ENCODE measurements at places on chromosomes 3 and 15. TPM values are rescaled to one million over a fixed set of nuclear protein-coding genes. Genes with fewer than 3 reads are reported as not detected.

- DNase-seq: peak; percentile 36
These were observed 120.3 kb downstream of the AKAP13 start for GRCh38 chr15:85500729-85501128.

DNA sequence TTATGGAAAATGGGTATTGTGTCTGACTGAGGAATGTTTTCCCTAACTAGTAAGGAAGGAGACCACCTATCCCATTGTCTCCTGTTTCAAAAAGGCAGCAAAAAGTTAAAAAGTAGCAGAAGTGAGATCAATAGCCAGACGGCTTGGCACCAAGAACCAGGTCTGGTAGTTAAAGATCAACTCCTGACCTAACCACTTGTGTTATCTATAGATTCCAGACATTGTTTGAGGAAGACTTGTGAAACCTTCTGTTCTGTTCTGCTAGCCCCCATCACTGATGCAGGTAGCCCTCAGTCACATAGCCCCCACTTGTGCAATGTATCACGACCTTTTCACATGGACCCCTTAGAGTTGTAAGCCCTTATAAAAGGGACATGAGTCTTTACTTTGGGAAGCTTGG is 46.3 kb upstream of the C2CD4B start:
- no peak for DNase-seq

GRCh38 chr15:40982855-40983254 is 29.6 kb downstream of the CHAC1 start:
- no peak for DNase-seq

DNA sequence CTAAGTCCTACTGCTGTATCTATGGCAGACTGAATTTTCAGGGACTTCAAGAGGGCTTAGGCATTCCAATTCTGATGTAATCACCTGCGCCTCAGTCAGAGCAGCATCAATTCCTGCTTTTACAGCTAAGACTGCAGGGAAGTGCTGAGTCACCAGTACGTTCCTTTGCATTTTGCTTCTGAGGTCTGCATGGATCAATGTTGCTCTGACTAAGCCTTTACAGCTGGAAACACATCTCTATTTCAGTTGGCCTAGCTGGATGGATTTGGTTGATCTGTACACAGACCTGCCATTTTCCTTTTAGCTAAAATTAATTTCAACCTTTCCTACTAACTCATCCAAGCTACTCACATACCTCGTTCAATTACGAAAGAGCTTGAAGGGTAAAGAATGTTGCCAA is 51.3 kb downstream of the ETV5 start:
- no peak for DNase-seq

DNA sequence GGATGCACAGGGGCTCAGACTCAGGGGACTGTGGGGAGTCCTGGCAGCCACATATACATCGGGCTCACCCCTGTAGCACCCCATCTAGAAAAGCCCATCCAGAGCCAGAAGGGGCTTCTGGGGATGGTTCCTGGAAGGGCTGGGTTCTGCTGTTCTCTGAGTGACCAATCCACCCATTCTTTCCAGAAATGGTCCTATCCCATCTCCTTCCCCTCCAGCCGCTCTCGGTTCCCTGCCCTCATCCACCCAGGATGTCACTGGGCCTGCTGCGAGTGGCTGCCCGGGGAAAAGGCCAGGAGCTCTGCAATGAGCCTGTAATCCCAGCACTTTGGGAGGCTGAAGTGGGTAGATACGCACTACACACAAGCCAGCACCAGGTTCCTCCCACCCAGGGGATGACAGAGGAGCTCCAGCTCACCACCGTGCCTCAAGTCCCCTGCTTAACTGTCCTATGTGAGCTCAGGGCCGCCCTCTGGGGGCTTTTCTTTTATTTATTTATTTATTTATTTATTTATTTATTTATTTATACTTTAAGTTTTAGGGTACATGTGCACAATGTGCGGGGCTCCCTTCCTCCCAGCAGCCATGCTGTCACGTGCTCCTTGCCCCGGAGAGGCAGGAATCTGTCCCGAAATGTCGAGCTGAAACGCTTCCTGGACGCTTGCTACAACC is 13.6 kb upstream of the CSK start:
- DNase-seq: no peak

- no peak for DNase-seq
These were observed 42.6 kb downstream of the CD200R1L start for GRCh38 chr3:112804021-112804420.

DNA sequence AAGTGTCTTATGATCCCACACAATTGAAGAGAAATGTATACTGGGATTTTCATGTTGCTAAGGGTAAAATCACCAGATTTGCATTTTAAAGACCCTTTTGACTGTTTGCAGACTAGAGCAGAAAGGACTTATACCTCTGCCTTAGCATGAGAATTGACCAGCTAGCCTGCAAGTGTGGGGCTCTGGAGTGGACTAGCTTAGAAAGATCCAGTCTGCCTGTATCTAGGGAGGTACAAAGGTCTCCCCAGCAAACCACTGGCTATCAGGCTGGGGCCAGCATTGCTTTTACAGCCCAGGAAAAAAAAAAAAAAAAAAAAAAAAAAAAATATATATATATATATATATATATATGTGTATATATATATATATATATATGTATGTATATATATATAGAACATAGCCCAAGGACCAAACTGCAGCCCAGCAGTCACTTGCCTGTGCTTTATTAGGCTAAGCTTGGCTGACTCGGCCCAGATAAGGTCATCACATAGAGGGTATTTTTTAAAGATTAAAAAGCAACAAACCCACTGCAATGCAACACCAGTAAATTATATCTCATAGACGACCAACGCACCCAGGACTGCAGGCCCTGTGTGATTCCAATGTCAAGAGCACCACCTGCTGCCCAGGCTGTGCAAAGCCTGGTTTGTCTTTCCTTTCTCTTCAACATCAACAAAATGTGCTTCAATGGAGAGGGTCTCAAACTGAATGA is 63.7 kb downstream of the DCLK3 start:
- peak; percentile 36 for DNase-seq

GRCh38 chr3:175198991-175199783 is 340.1 kb downstream of the NAALADL2 start:
- DNase-seq: no peak

DNA sequence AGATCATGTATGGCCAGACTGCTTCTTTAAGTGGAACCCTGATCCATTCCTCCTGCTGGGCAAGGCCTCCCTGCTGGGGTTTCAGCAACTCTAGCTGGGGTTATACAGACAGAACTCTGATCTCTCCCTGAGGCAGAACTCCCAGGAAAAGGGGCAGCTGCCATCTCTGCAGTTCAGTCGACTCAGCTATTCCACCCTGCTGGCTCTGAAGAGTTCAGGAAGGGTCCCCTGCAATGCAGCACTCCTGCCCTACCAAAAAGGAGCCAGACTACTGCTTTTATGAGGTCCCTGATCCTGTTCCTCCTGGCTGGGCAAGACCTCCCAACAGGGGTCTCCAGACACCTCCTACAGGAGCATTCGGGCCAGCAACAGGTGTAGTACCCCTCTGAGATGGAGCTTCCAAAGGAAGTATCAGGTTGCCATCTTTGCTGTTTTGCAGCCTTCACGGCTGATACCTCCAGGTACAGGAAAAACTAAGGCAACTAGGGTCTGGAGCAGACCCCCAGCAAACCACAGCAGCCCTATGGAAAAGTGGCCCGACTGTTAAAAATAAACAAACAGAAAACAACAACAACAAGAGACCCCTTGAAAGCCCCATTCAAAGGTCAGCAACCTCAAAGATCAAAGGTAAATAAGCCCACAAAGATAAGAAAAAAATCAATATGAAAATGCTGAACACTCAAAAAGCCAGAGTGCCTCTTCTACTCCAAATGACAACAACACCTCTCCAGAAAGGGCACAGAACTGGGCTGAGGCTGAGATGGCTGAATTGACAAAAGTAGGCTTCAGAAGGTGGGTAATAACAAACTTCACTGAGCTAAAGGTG is 14.2 kb upstream of the CP start:
- no peak for DNase-seq

DNA sequence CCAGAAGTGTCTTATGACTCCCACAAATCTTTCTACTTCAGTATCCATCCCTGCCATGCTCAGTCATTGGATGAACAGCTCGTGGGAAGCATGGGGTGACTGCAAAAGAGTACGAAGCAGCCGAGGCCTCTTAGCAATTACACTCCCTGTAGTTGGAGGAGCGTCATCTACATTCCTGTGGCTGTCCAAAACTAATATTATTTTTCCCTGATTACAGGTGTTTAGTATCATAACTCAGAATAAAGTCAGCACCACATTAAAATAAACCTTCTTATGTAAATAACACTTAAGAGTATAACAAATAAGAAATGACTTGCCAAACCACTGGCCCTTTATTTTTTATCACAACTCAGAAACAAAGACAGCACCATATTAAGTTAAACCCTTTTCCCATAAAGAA is 141.5 kb downstream of the PLOD2 start:
- no peak for DNase-seq

GRCh38 chr3:38000965-38001455 is 10.4 kb downstream of the VILL start:
- DNase-seq: no peak

DNA sequence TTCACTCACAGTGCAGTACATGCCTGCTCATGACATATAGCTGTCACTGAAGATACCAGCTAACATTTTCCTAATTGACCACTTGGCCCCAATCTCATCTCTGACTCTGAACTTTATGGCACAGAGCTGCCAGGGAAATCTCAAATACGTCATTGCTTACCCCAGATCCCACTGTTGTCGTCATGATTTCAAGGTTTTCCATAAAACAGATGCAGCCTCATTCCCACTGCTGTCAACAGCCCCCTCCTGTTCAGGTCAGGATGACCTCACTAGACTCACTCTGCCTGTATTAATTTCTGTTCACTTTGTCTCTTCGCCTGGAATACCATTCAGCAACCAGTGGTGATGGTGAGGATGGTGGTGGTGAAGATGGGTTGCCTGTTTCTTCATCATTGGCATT is 262.6 kb upstream of the TPM1 start:
- no peak for DNase-seq

DNA sequence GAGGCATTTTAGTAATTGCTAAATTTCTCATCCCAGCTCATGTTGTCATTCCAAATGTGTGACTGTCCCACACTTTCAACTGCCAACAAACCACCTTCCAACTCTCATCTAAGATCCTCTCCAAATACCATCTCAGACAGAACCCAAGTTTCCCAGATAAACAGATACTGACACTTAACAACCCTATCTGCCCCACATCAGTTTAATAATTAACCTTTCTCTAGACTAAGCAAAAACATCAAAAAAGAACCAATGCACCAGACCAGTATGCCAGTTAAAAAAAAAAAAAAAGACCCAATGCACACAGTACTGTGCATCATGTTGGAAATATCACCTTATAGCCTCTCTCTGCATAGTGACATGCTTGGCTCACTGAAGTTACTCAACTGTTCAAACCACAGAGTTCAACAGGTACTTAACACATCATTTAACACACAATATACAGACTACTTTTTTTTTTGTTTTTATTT is 5.5 kb downstream of the SFMBT1 start:
- no peak for DNase-seq

- no peak for DNase-seq
These were observed 69.8 kb upstream of the ANKRD34C start for GRCh38 chr15:79212589-79213157.

- DNase-seq: no peak
These were observed 112.7 kb upstream of the IQSEC1 start for GRCh38 chr3:13185737-13186434.

DNA sequence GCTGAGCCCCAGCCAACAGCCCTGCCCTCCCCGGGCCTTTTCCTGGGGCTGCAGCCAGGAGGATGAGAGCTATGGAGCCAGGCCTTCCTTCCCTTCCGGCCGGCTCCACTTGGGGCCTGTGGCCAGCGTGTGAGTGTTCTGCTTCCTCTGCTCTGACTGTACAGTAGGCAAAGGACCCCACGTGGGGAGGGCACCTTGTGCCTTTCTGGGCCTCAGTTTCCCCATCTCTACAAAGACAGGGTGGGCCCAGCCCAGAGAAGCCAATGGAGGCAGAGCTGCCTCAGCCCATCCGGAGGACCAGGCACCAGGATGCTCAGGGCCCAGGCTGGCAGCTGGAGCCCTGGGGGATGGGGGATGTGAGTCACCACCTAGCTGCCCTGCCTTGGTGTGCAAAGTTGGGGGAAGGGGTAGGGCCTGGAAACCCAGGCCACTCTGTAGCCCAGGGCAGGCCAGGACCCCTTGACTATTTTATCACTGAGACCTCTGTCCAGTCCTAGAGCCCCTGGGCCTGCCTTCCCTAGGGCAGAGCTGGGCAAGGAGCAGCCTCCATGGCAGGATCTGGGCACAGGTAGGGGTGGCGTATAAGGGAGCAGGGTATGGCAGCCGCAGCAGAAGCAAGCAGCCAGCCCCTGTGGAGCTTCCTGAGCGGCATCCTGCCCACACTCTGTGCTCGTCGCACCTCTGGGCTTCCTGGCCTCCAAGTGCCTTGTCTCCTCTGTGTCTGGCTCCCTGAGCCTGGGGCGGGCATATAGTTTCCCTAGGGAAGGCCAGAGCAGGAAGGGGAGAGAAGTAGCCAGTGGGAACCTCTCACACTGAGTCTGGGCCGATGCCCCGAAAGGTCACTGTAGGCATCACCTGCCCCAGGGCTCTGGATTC is 1.8 kb downstream of the PSTPIP1 start:
- DNase-seq: peak; percentile 39

DNA sequence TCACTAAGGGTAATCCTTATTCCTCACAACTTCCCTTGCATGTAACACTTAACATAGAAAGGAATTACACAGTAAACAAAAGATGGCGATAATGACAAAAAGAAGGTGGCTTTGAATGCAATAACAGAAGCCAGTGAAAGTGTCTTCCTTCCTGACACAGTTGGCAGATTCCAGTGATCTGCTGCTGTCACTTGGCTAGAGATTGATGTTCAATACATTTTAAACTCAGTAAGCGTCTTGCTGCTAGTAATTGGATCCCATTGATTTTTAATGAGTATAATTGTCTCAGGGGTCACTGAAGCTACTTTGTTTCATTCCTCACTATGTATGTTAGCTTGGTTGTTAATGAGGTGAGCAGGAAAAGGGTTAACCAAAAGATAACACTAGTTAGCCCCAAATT is 692.7 kb downstream of the NTRK3 start:
- DNase-seq: no peak

BOC gene
- total RNA-seq: 6.7 TPM

PRTG gene
- 0.69 TPM for total RNA-seq

NLGN1 gene
- total RNA-seq: 13.7 TPM

RNU5B-1 gene
- total RNA-seq: 40.3 TPM

CISH gene
- 16.6 TPM for total RNA-seq

PLA2G4E gene
- total RNA-seq: not detected

SMAD6 gene
- 20.3 TPM for total RNA-seq
